ENCODE measurements at places on chromosomes 3 and 15.

- no peak for DNase-seq
Measured at GRCh38 chr3:79255702-79256101, 512.1 kb downstream of the ROBO1 start.

DNA sequence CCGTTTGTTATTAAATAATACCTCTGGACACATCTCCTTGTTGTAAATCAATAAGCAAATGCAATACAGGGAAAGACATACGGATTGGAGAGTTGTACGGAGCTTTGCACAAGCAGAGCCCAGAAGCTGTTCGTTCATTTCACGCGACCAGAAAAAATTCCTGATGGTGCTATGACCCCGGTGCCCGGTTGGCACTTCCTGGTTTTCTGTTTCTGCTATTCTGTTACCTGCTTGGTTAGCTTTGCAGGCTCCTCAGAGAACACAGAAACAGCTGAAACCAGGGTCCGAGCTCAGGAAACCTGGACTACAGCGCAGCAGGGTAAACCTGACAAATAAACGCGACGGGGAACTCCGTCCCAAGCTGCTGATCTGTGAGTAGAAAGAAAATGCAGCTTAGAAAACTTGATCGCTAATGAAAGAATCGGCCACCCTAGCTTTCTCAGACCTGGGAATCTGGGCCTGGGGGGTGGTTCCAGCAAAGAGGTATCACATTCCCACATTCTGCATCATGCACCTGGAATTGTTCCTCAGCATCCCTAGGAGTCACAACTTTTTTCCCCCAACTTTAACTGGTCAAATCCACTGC is 845 bp downstream of the CNTN3 start:
- no peak for DNase-seq

DNA sequence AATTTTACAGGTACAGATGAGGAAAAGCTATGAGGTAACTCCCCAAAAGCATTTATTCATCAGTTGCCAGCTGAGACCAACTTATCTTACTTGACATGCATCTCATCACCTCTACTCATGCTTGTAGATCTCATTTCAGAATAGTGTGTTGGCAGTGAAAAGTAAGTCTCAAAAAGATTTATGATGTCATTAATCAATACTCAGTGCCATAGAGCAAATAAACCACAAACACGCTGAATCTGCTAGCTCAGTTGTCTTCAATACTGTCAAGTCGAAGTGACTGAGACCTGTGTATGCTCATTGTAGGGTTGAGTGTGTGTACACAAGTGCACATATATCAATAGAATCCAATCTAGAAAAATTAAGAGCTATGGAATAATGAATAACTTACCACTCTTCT is 413.5 kb downstream of the CNTN3 start:
- no peak for DNase-seq

DNA sequence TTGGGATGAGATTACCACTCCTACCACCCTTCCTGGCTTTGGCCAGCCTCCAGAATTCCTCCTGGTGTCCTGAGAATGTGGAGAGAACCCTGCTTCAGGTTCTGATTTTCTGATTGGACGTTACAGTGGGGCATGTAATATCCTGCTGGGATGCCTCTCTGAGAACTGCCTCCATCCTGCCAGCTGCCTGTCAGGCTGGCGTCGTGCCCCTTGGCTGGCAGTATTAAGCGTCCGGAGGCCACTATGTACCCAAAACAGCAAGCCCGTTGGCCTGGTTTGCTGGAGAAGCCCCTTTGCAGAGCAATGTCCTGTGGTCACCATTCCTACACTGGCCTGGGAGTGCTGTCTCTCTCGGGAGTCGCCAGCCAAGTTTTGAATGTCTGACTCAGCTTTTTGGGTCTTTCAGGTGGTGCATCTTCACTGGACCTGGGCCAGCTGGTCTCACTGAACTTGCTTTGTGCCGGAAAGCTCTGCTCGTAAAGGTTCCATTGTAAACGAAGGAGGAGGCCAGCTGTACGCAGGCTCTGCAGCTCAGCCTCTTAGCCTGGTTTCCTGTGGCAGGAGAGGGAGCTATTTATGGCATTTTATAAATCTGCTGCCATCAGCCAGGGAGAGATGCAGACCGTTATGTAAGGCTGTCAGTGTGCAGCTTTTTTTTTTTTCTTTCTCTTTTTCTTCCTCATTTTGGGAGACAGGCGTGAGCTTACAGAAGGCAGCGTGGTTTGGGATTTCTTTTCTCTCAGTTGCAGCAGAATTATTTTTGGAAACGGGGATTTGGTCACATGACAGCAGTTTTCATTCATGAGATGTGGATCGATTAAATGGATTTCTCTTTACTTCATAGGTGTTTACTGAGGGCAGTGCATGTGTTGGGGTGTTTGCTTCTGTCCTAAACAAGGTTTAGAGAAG is 19.0 kb upstream of the TRAK1 start:
- no peak for DNase-seq

DNA sequence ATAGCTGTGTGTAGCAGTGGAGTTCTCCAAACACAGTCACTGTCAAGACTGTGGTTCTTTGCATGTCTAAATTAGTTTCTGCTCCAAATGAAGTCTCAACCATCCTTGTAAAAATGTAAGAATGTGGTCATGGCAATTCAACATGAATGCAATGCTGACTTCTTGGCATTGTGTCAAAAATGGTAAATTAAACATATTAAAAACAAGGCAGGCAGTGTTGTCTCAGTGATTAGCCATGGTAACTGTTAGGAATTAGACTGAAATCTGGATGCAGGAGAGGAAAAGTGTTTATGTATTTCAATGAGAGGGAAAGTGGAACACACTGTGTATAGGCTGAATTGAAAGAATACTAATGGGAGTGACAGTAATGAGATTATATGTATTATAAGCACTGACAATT is 597.2 kb downstream of the EDEM1 start:
- DNase-seq: no peak

DNA sequence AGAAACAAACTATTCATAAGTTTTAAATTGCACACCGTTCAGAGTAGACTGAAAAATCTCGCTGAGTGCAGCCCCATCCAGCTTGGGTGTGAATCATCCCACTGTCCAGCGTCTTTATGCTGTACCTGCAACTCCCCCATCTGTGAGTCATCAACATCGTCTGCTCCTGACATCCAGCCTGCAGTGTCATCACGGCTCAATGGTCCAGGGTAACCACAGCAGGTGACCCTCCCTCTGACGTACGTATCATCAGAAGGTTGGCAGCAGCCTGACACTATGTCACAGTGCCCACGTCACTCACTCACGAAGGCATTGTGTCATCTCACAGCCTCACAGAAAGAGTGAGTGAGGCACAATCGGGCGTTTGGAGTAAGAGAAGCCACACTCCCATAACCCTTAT is 65.2 kb downstream of the TPRA1 start:
- no peak for DNase-seq

DNA sequence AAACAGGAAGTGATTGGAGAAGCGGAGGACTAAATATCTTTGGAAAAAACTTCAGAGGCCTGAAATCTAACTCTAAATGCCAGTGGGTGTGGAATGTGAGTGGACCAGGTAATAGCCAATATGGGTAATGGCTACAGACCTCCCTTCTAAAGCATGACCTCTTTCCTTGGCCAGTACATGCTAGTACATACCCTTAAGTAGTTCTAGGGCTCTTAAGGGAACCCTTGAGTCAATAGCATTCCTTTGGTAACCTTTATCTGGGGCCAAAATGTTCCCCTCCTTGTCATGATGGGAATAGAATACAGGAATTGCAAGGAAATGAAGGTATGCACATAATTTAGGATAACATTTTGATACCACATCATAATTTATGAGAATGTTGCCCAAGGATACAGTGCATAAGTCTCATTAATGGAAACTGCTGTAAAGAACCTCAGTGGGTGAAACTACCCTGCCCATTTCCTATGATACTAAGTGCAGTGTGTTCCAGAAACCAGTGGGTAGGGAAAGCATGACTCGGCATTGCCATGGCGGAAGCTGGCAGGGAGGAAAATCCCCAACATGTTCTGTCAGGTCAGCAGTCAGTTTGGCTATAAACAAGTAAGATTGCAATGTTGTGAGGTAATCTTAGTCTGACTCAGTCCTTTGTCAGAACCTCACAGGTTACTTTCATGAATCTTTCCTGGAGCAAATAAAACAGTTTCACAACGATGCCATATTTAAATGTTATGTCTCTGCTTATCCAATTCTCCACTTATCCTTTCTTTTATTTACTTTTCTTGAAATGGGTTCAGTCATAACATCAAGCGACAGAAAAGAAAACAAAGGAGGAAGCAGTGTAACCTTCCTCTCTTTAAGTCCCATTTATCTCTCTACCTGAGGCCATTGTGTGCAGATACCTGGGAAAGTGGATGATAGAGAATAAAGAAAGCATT is 23.5 kb upstream of the RAP2B start:
- peak; percentile 83 for DNase-seq

DNA sequence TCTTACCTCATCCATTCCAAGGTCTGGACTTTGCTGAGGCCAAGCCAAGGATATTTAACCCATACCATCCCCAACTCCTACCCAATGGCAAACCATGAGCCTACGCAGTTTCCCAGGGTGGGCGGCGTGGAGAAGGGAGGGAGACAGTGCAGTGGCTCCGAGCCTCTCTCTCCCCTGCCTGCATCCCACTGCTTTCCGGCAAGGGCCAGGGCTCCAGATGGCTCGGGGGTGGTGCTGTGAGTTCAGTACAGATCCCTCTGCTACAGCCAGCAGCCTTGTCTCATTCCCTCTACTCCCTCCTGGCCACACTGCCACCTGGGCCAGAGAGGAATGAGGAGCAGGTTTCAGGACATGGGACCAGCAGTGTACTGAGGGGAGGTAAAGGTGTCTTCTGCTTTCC is 44.3 kb upstream of the APEH start:
- no peak for DNase-seq

DNA sequence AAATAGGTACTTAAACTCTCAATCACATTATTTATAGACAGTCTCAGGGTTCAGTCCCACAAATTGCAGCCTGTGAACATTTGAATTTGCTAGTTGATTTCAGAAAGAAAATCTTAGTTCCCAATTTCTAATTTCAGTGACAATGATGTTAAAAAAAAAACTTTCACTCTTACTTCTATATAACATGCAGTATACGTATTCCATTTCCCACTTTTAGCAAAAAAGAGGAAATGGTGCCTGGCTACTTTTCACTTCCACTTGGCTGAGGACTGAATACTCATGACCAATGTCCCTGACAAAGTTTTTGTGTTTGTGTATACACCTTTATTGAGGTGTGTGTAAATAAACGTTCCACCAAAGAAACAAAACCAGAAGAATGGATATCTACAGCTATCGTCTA is 32.1 kb upstream of the XCR1 start:
- no peak for DNase-seq

DNA sequence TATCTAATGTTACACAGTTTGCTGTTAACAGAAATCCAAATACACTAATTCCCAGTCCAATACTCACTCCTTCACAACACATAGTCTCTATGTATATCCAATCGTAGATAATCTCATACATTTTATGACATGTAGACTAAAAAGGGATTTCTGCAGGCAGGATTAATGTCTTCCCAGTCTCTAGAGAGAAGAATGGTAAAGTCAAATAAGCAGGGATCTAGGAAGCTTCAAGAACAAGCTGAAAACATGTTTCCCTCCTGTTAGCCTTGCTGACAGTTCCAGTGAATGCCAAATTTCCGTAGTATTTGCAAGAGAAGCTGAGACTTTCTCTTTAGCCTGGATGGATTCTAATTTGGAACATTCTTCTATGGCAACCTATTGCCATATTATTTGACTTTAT is 500.1 kb downstream of the IGSF11 start:
- no peak for DNase-seq

GRCh38 chr3:105083945-105084344 is 282.8 kb upstream of the ALCAM start:
- DNase-seq: no peak

- no peak for DNase-seq
Measured at GRCh38 chr3:149879872-149880271, 66.9 kb downstream of the RNF13 start.

- DNase-seq: no peak
Measured at GRCh38 chr3:78937475-78937874, 830.3 kb downstream of the ROBO1 start.

DNA sequence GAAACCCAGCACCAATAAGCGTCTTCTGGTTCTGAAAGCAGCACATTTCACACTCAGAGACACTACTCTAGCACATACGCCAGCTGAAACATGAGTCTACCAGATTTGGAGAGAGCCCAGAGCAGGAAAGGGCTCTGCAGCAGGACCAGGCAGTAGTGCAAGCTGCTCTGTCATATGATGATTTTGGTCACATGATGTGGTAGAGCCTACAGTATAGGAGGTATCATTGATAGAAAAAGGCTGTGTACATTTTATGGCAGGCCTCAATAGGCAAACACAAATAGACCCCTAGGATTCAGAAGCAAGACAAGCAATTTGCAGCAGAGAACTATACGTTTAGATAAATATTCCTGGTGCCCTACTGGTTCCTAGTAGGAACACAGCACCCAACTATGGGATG is 58.2 kb downstream of the QTRT2 start:
- DNase-seq: no peak

DNA sequence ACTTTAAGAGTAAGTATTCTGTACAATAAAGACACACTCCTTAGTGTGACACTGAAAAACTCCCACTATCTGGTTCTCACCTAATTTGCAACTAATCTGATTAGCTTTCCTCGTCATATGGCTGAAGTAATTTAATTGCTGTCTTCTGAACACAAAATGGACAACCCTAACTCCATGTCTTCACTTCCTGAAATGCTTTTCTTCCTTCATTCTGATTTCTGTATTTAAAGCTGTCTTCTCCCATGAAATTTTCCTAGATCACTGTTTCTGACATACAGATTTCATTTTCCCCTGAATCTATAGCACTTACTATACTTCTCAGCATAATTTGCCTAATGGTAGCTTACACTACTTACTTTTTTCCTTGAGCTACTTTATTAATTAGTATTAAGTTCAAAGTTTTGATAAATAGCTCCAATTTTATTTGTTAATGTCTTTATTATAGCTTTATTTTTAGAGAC is 6.3 kb downstream of the CCPG1 start:
- DNase-seq: no peak

DNA sequence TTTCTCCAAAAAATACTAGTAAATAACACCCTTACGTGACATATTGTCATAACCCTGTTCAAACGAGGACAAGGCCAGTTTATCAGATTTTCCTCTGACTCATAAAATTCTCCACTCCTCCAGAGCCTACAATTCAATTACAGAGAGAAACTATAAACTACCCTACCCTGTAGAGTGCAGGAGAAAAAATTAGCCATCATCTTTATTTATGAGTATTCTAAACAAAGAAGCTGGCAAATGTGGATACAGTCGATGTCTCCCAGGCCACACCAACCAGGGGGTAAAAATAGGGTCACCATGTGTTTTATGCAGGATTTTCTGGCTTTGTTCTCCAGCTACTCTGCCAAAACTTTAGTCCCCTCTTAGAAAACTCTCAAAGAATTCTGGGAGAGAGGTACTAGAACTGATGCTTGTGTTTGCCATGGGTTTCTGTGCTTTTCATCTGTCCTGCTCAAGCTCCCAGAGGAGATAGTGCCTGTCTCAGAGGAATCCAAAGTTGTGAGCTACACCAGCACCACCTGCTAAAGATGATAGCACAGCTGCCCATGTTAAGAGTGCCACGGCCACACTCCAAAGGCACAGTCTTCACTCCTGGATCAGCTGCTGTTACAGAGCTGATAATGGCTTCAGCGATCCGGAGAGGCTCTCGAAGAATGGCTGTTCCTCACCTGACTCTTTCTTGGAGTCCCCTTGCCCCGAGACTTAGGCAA is 150.2 kb downstream of the IMPG2 start:
- DNase-seq: no peak

- DNase-seq: no peak
Measured at GRCh38 chr15:56064152-56064551, 70.7 kb upstream of the NEDD4 start.

- DNase-seq: no peak
Measured at GRCh38 chr3:81947359-81947758, 185.9 kb upstream of the GBE1 start.

Data from stimulated activated CD4-positive, alpha-beta T cell treated with anti-CD3 and anti-CD28 coated beads, Interleukin-1b, Interleukin-23, amount 100 ng/mL, for 48 hours (primary cell).